ENCODE measurements at places on chromosomes 12 and 14.

DNA sequence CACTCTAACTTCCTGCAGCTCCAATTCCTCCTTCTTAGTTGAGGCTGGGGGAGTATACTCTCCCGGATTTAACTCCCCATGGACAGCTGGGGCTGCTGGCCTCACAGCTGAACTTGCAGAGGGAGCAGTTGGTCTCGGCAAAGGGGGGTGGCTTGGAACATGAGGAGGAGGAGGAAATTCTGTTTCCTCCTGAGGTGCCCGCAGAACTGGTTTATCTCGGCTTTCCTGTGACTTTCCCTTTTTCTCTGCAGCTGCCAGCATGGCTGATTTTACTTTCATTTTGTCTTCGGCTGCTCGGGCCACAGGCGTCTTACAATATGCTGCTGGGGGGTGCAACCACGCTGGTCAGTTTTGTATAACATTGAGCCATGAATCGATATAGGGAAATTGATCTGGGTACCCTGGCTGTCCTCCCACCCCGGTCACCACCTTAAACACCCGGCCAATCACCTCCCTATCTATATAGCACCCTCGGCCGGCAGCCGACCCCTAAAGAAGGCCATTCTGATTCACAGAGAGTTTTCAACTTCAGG lies 1317.6 kb downstream of the TMEM121 start:
- DNase-seq, result peak; percentile 80

DNA sequence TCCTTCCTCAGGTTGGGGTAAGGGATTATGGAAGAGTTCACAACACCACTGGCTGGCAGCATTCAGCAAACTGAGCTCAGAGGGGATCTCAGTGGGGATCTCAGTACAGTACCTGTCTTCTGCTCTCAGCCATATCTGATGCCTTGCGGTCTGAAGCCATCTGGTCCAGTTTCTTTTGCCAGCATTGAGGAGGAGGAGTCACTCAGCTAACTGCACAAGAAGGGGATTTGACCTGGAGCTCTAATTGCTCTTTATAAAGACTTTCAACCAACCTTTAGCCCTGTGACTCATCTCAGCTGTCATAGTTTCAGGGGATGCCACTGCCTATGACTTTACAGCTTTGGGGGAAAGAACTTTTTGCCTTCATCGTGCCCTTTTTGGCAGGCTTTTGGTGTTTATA lies 44.9 kb downstream of the JKAMP start:
- DNase-seq, result no peak

DNA sequence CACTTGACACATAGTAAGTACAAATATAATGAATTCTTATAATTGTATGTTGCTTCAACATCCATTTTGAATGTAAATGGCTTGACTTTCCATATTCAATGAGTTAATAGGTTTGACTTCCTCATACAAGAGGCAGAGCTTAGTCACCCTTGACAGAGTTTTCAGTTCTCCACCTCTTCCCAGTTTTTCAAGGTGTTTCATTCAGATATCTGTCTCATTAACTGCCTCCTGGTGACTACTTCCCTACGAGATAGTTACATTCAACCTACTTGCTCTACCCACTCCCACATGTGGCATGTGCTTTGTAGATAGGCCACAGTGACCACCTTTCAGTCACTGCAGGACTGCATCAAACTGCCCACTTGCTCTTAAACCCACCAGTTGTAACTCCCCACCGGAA lies 60.0 kb downstream of the MYF5 start:
- DNase-seq, result no peak

DNA sequence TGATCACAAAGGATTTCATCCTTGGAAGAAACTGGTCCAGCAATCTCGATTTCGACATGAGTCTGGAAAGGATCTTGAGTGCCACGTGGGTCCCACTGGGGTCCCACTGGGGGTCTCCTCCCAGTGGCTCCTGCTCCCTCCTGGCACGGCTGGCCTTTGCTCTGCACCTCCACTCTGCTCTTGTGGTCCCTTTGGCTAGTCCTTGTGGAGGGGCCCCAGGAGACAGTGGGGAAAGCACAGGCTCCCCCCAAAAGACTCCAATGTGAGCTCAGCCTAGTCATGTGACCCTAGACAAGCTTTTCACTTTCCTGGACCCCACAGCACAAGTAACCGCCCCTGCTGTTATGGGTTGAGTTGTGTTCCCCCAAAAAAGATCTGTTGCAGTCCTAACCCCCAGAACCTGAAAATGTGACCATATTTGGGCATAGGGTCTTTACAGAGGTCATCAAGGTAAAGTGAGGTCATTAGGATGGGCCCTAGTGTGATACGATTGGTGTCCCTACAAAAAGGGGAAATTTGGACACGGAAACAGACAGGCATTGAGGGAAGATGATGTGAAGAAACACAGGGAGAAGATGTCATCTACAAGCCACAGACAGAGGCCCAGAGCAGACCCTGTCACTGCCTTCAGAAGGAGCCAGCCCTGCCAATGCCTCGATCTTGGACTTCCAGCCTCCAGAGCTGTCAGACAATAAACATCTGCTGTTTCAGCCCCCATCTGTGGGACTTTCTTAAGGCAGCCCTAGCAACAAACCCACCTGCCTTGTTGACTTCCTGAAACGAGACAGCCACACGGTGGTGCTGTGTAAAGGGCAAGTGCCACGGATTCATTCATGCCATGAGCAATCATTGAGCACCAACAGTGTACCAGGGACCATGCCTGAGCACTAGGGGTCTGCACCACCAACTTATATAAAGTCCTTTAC lies 23.8 kb upstream of the PPP2R5C start:
- DNase-seq, result peak; percentile 50

GRCh38 chr12:108973629-108974152 lies 47.2 kb downstream of the SVOP start:
- DNase-seq, result no peak

DNA sequence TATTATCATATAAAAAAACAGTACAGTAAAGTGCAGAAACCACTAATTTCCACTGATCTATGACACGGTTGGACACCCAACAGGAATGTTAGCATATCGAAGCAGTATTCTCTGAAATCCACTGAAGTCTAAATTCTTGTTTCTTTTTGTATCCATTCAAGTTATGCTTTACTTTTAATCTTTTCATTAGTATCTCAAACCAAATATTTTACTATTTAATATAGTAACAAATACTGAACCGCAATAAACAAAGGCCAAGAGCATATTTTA lies 41.1 kb downstream of the ATXN2 start:
- DNase-seq, result no peak

GRCh38 chr14:96079066-96079465 lies 39.9 kb downstream of the C14orf132 start:
- no peak for DNase-seq

GRCh38 chr14:104499784-104500760 lies 79.5 kb upstream of the C14orf180 start:
- no peak for DNase-seq

DNA sequence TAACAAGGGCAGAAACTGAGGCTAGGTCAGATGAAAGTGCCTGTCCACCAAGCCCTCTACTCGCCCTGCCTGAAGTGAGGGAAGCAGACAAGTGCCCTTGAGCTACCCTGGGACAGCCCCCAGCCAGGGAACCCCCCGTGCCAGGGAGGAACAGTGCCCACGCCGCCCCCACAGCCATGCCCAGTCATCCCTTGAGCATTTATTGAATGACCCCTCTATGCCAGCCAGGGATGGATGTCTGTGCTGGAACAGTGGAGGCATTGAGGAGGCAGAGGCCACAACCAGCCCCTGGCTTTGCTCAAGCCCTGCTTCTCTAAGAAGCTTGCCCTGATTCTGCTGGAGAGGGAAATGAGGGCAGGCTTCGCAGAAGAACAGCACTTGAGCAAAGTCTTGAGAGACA lies 3.7 kb upstream of the AQP6 start:
- DNase-seq, result no peak

GRCh38 chr14:33949411-33949893 lies 1.4 kb downstream of the EGLN3 start:
- DNase-seq, result no peak

- no peak for DNase-seq
Observed at GRCh38 chr14:99241325-99242010, 30.5 kb downstream of the BCL11B start.

GRCh38 chr12:27794818-27795584 lies 15.0 kb upstream of the MANSC4 start:
- DNase-seq, result no peak

GRCh38 chr12:4091016-4091743 lies 182.4 kb upstream of the CCND2 start:
- DNase-seq, result peak; percentile 77

GRCh38 chr12:15540469-15540872 lies 218.2 kb downstream of the PTPRO start:
- DNase-seq, result no peak

- peak; percentile 23 for DNase-seq
Observed at GRCh38 chr14:24255931-24256711, 6.9 kb downstream of the TGM1 start.

DNA sequence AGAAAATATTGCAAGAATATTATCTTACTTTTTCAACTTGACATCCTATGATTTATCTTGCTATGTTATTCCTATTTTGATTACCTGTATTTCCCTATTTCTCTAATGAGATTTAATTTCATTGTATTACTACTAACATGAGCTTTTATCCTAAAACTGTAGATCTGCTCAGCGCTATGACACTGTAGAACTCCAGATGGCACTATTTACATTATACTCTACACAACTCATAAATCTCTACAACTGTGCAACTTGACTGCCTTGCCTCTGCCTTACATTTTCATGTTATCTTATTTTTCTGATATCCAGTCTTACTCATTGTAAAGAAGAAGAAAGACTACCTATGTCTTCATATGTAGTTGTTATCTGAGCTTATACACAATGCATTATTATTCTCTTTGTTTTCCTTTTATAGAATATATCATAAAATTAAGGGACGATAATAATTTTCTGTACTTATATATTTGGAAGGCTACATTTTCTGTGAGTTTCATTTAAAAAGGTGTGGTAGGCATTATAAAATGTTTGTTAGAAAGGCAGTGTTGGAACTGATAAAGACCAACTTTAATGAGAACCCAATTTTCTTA lies 24.1 kb downstream of the NUP37 start:
- DNase-seq, result peak; percentile 59

Measured in common myeloid progenitor, CD34-positive (primary cell).